ENCODE measurements at places on chromosomes 11 and 22.

DNA sequence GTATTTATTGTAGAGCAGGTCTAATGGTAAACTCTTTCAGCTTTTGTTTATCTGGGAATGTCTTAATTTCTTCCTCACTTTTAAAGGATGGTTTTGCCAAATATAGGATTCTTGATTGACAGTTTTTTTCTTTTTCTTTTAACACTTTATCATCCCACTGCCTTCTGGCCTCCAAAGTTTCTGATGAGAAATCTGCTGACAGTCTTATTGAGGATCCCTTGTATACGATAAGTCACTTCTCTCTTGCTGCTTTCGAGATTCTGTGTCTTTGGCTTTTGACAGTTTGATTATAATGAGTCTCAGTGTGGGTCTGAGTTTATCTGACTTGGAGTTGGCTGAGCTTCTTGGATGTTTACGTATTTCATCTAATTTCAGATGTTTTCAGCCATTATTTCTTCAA is 6.7 kb upstream of the TSKU start:
- DNase-seq, result no peak

GRCh38 chr11:9901943-9902342 is 238.1 kb downstream of the SWAP70 start:
- no peak for DNase-seq

DNA sequence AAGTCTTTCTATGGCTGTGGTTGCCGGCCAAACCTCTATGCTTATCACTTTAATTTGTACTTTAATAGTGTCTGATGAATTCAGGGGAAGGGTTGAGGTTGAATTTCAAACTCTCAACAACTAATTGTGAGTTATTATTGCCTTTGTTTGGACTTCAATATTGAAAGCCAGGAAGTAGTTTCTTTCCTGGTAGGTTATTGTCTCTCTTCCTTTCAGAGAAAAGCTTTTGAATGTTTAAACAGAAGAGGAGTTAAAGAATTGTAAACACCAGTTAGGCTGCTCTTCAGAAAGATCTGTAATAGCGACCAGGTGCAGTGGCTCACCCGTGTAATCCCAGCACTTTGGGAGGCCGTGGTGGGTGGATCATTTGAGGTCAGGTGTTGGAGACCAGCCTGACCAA is 22.2 kb downstream of the NNMT start:
- no peak for DNase-seq

DNA sequence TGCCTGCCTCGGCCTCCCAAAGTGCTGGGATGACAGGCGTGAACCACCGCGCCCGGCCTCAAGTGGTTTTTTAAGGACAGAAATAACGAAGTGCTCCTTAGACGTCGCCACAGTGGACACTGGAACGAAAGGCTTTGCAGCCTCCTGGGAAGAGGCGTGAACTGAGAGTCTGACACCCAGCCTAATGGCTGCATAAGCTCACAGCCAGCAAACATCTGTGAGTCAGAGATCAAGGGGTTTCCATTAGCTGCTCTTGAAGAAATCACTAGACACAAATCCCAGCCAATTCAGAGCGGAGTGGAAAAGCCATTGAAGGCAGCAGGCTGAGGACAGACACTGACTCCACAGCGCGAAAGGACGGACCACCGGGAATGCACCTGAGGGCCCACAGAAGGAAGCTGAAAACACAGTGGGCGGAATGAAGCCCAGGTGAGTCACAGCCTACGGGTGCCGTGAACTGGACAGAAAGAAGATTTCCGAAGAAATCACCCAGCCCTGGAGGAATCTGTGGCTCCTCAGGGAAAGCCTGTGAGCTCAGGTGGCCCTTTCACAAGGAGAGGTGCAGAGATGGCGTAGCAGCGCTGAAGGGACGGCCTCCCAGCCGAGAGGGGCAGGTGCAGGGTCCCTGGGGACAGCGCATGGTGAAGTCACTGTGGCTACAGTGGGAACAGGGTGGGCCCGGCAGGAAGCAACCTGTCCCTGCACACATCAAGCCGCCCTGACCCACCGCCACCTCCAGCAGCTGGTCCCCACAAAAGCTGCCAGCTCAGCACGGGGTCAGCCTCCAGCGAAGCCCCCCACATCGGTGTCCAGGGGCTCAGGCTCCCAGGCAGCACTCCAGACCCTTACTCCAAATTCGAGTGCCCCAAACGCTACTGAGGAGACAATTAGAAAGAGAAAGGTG is 11.6 kb downstream of the LMNTD2 start:
- DNase-seq, result no peak

GRCh38 chr11:14190992-14191778 is 167.8 kb downstream of the RRAS2 start:
- no peak for DNase-seq

Data from stimulated activated CD4-positive, alpha-beta T cell treated with anti-CD3 and anti-CD28 coated beads, Interleukin-1b, Interleukin-23, amount 100 ng/mL, for 1 hour (primary cell).